Activated CD8-positive, alpha-beta memory T cell treated with anti-CD3 and anti-CD28 coated beads, Interleukin-2, amount 10 ng/mL, durations not matched to agents 7 days and 5 days (primary cell): ENCODE measurements at places on chromosomes 3 and 15. TPM values are rescaled to one million over a fixed set of nuclear protein-coding genes. Genes with fewer than 3 reads are reported as not detected.

Gene CFAP100
- total RNA-seq: not detected

Gene UROC1
- total RNA-seq: not detected

Gene GJD2
- not detected for total RNA-seq

Gene DIS3L
- 20.7 TPM for total RNA-seq

Gene MB21D2
- total RNA-seq: 2.7 TPM

Gene SAMD7
- total RNA-seq: not detected

Gene TMEM212
- total RNA-seq: not detected

Gene ARGFX
- not detected for total RNA-seq

Gene PLSCR2
- total RNA-seq: not detected

Gene ZNF197
- 13.8 TPM for total RNA-seq

Gene MOBP
- total RNA-seq: not detected

Gene NISCH
- total RNA-seq: 84.1 TPM

Gene SLC28A2
- not detected for total RNA-seq

Gene POLQ
- total RNA-seq: 34.3 TPM

GRCh38 chr3:140595295-140595694 is 82.6 kb upstream of the TRIM42 start:
- no peaks in the 10 kb centered on the region for H3K4me1 ChIP-seq
- H3K4me3 ChIP-seq: no peak overlapping the region
- no peaks in the 10 kb centered on the region for H3K27me3 ChIP-seq
- no peak overlapping the region for H3K27ac ChIP-seq
- H3K36me3 ChIP-seq: no peaks in the 10 kb centered on the region

DNA sequence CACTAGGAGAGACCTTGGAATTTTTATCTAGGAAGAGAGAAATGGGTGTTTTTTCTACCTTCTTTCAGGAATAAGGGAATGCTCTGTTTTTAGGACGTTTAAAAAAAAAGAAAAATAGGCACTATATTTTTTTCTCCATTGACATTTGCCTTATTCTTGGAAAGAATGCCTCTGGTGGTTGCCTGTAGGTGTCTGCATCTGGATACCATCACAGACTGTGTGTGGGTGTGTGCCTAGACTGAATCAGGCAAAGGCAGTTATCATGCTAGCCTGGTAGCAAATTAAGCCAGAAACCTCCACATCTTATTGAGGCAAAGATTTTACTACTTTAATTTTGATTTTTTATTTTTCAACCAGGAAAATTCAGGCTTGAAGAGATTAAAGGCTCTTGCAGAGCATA is 513.6 kb upstream of the KCNMB2 start:
- H3K27ac ChIP-seq: no peak overlapping the region
- H3K27me3 ChIP-seq: no peaks in the 10 kb centered on the region
- H3K4me3 ChIP-seq: no peak overlapping the region
- no peak for DNase-seq

DNA sequence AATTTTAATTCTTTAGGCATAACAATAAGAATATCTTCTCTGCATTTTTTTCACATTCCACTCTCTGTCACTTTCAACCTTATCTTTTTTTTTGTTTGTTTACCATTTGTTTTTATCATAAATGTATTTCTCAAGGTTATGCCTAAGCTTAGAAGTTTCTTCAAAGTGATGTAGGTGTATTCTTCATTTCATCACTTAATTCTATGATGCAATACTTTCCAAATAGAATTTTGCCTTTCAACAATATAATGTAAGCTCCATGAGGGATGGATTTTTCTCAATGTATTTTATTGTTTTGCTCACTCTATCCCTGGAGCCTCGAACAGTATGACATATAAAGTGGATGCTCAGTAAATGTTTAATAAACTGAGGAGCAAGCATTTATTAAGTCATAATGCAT is 444.9 kb downstream of the EPHA6 start:
- H3K36me3 ChIP-seq: no peaks in the 10 kb centered on the region
- no peak overlapping the region for H3K4me3 ChIP-seq
- H3K27me3 ChIP-seq: no peaks in the 10 kb centered on the region

- H3K4me3 ChIP-seq: no peak overlapping the region
- H3K27ac ChIP-seq: no peak overlapping the region
- no peak for DNase-seq
These were observed 412.7 kb downstream of the CNTN4 start for GRCh38 chr3:2511356-2511755.

GRCh38 chr15:95295896-95296625 is 1034.4 kb upstream of the NR2F2 start:
- no peaks in the 10 kb centered on the region for H3K36me3 ChIP-seq
- H3K27me3 ChIP-seq: peaks cover 56% of the 10 kb centered on the region
- no peak overlapping the region for H3K4me3 ChIP-seq

DNA sequence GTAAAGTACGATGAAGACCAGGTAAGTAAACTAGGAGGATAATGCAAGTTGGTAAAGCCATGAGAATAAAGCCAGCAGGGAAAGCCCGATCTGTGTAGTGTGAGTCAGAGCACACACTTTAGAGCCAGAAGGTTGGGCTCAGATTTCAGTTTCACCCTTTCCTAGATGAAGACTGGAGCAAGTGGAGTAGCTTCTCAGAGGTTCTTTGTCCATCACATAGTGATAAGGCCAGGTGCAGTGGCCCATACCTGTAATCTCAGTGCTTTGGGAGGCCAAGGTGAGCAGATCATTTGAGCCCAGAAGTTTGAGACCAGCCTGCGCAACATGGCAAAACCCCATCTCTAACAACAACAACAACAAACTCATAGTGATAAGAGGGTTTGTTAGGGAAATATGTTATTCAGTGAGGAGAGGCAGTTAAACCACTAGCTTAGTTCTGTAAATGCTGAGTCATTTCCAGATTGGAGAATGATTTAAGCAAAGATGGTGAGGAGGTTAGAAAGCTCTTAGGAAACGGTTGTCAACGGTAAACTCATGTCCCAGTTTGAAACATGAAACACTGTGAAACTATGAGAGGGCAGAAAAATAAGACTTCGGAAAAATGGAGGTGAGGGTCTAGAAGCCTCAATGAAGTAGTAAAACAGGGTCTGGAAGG is 39.0 kb downstream of the IL12A start:
- peaks cover 6% of the 10 kb centered on the region for H3K36me3 ChIP-seq
- peak overlapping the region; percentile 95 for H3K27ac ChIP-seq
- peak overlapping the region; percentile 40 for H3K4me3 ChIP-seq

DNA sequence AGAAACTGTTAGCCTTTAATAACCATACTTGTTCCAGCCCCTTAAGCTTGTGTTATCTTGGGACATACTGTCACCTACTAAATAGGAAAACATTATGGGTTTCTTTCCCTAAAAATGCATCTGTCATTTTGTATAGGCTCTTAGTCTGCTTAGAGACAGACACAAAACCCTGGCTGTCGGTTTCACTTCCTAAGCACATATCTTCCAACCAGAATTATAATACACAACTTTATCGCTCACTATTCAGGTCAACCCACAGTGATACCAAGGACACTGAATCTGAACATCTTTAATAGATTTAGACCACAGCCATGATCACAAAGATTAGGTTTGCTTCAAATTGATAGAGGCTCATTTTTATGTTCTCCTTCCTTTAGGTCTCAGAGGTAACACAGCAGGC is 111.8 kb downstream of the CFAP20DC start:
- H3K27ac ChIP-seq: no peak overlapping the region
- H3K4me3 ChIP-seq: no peak overlapping the region
- no peaks in the 10 kb centered on the region for H3K4me1 ChIP-seq
- no peaks in the 10 kb centered on the region for H3K36me3 ChIP-seq
- H3K27me3 ChIP-seq: no peaks in the 10 kb centered on the region

- peak within 1 kb of the TSS; percentile 95 for H3K27ac ChIP-seq
- H3K4me1 ChIP-seq: peaks cover 55% of the 10 kb centered on the region
- no peaks in the 10 kb centered on the region for H3K27me3 ChIP-seq
These were observed at the start of gene NUP210 for GRCh38 chr3:13420045-13420830. Gene NUP210, minus strand, starts transcription at chr3:13420322. Its CDS starts 96 bp downstream, at chr3:13420226.

DNA sequence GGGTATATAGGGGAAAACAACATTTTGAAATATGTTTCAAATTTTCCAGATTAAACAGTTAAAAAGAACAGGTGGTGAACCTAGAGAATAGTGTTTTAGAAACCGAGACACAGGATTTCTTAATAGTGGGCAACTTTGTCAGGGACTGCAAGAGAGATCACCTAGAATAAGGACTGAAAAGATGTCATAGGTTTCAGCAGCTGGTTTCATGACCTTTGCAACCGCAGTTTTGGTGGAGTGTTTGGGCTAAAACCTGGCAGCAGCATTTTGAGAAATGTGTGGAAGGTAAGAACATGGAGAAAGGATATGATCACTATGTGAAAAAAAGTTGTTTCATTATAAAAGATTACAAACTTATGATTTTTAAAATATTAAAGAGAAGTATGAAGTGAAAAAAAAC is 34.9 kb downstream of the PRKCI start:
- H3K27ac ChIP-seq: no peak overlapping the region
- H3K27me3 ChIP-seq: no peaks in the 10 kb centered on the region
- peaks cover 26% of the 10 kb centered on the region for H3K4me1 ChIP-seq
- no peak overlapping the region for H3K4me3 ChIP-seq

- H3K36me3 ChIP-seq: no peaks in the 10 kb centered on the region
- peaks cover 6% of the 10 kb centered on the region for H3K27me3 ChIP-seq
- DNase-seq: no peak
- no peak overlapping the region for H3K27ac ChIP-seq
These were observed 627 bp upstream of the PLS1 start for GRCh38 chr3:142595581-142595950.

DNA sequence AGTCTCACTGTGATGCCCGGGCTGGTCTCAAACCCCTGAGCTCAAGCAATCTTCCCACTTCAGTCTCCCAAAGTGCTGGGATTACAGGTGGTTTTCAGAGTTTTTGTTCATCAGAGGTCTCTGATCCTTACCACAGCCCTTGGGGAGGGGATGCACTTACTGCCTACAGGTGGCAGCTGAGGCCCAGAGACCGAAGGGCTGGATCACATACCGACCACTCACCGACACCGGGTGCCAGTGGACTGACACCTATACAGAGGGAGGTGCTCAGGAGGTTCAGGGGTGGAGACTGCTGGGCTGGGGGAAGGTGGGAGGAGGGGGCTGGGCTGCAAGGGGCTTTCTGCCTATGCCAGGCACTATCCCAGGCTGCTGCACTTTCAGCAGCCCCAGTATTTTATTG is 19.5 kb downstream of the DUSP7 start:
- no peak overlapping the region for H3K27ac ChIP-seq
- no peaks in the 10 kb centered on the region for H3K4me1 ChIP-seq
- no peaks in the 10 kb centered on the region for H3K27me3 ChIP-seq

- no peak for DNase-seq
- peaks cover 4% of the 10 kb centered on the region for H3K27me3 ChIP-seq
- no peaks in the 10 kb centered on the region for H3K4me1 ChIP-seq
These were observed 47.3 kb downstream of the TRIM42 start for GRCh38 chr3:140724856-140725812.

GRCh38 chr3:149820183-149820582 is 7.2 kb downstream of the RNF13 start:
- no peak overlapping the region for H3K4me3 ChIP-seq
- no peaks in the 10 kb centered on the region for H3K27me3 ChIP-seq
- peaks cover 38% of the 10 kb centered on the region for H3K4me1 ChIP-seq
- H3K36me3 ChIP-seq: peaks cover 48% of the 10 kb centered on the region
- DNase-seq: no peak

- H3K27me3 ChIP-seq: no peaks in the 10 kb centered on the region
- no peaks in the 10 kb centered on the region for H3K36me3 ChIP-seq
- H3K27ac ChIP-seq: no peak overlapping the region
- no peak overlapping the region for H3K4me3 ChIP-seq
- no peaks in the 10 kb centered on the region for H3K4me1 ChIP-seq
These were observed 1268.1 kb downstream of the OTOL1 start for GRCh38 chr3:162764808-162765071.

- DNase-seq: no peak
- H3K36me3 ChIP-seq: no peaks in the 10 kb centered on the region
- peaks cover 45% of the 10 kb centered on the region for H3K27me3 ChIP-seq
- H3K4me1 ChIP-seq: no peaks in the 10 kb centered on the region
These were observed 50.0 kb upstream of the ADPGK start for GRCh38 chr15:72833561-72833960.

GRCh38 chr15:71780115-71780976 is 30.0 kb upstream of the NR2E3 start:
- peak overlapping the region; percentile 37 for H3K4me3 ChIP-seq
- DNase-seq: peak; percentile 63
- peak overlapping the region; percentile 82 for H3K27ac ChIP-seq
- peaks cover 27% of the 10 kb centered on the region for H3K4me1 ChIP-seq
- H3K36me3 ChIP-seq: no peaks in the 10 kb centered on the region

- peaks cover 6% of the 10 kb centered on the region for H3K36me3 ChIP-seq
- no peak overlapping the region for H3K27ac ChIP-seq
- H3K4me3 ChIP-seq: no peak overlapping the region
- peaks cover 20% of the 10 kb centered on the region for H3K27me3 ChIP-seq
These were observed 2.8 kb downstream of the PLXNB1 start for GRCh38 chr3:48426944-48427629.

- no peaks in the 10 kb centered on the region for H3K36me3 ChIP-seq
- H3K4me3 ChIP-seq: no peak overlapping the region
- DNase-seq: no peak
- H3K4me1 ChIP-seq: no peaks in the 10 kb centered on the region
These were observed 37.2 kb upstream of the DLG1 start for GRCh38 chr3:197335428-197336132.

GRCh38 chr3:124174910-124175874 is 183.3 kb upstream of the ROPN1 start:
- H3K36me3 ChIP-seq: no peaks in the 10 kb centered on the region
- H3K4me1 ChIP-seq: no peaks in the 10 kb centered on the region
- H3K27me3 ChIP-seq: peaks cover 3% of the 10 kb centered on the region
- H3K4me3 ChIP-seq: no peak overlapping the region
- no peak overlapping the region for H3K27ac ChIP-seq
- DNase-seq: no peak

GRCh38 chr15:85681386-85681785 is 113.3 kb downstream of the KLHL25 start:
- H3K4me1 ChIP-seq: peaks cover 10% of the 10 kb centered on the region
- no peak overlapping the region for H3K27ac ChIP-seq
- DNase-seq: no peak
- H3K4me3 ChIP-seq: no peak overlapping the region
- peaks cover 35% of the 10 kb centered on the region for H3K36me3 ChIP-seq

- H3K4me3 ChIP-seq: no peak overlapping the region
- no peaks in the 10 kb centered on the region for H3K4me1 ChIP-seq
- H3K27ac ChIP-seq: no peak overlapping the region
- DNase-seq: no peak
- H3K36me3 ChIP-seq: no peaks in the 10 kb centered on the region
- H3K27me3 ChIP-seq: peaks cover 5% of the 10 kb centered on the region
These were observed 97.5 kb upstream of the TLE3 start for GRCh38 chr15:70195171-70195570.

GRCh38 chr15:92714077-92714476 is 58.5 kb upstream of the FAM174B start:
- peaks cover 8% of the 10 kb centered on the region for H3K4me1 ChIP-seq
- peak overlapping the region; percentile 11 for H3K4me3 ChIP-seq
- no peak overlapping the region for H3K27ac ChIP-seq
- no peak for DNase-seq

GRCh38 chr15:99981839-99982658 is 248.8 kb upstream of the LYSMD4 start:
- no peaks in the 10 kb centered on the region for H3K36me3 ChIP-seq
- no peaks in the 10 kb centered on the region for H3K27me3 ChIP-seq
- H3K4me3 ChIP-seq: no peak overlapping the region
- no peak for DNase-seq

GRCh38 chr3:159881208-159881607 is 107.4 kb upstream of the IL12A start:
- H3K36me3 ChIP-seq: no peaks in the 10 kb centered on the region
- H3K27ac ChIP-seq: no peak overlapping the region
- H3K27me3 ChIP-seq: peaks cover 26% of the 10 kb centered on the region
- no peak for DNase-seq
